ENCODE measurements at places on chromosomes 12 and 14.

DNA sequence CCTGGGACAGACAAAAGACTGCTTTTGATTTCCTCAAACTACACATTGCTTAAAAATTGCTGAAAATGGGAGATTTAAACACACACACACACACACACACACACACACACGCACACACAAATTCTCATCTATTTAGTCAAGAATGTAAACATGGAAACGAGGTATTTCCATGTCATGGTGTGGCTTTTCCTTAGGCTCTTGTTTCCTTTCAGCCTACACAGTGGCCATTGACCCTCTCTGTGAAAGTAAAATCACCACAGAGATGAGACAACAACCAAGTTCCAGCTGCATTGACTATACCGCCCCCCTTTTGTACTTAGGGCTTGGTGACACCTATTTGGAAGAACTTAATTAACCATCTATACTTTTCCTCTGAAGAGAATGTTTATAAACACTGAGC, 41.9 kb downstream of the TTC8 start:
- DNase-seq, result no peak

GRCh38 chr12:40253936-40254335, 29.1 kb downstream of the LRRK2 start:
- no peak for DNase-seq

DNA sequence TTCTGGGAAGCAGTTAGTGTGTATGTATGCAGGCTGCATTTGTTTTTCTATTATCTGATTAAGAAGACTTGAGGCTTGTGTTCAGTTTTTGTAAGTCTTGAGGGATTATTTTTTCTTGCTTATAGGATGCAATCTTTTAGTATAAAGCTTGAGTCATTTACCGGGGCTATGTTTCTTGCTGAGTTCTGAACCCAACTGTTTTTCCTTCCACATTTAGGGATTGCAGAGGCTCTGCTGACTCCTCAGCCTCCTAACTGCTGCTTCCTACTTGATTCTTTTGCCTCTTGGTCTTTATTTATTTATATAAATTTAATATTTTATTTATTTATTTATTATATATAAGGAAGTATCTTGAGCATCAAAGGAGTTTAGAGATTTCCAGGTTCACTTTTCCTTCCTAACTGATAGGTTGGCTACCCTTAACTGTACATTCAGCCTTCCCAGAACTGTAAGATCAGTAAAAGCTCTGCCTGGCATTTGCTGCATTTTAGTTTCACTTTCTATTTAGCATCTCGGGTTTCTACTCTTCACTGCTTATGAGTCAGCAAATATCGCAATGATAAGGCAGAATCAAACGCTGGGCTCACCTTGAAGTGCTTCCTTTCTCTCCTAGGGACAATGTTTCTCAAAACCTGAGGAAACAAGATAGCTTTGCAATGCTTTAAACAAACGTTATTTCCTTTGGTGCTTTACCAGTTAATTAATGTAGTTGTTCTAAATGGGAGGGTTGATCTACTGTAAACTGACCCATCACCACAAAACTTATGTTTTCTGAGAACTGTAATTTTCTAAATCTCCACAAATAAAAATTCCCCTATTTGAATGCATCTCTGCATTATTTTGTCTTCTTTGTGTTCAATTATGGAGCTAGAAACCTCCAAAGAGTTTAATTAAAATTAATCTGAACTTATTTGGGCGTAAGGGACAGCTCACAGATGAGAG, 1183.7 kb upstream of the TMEM132C start:
- no peak for DNase-seq

- no peak for DNase-seq
Measured at GRCh38 chr12:2297658-2298057, 244.9 kb downstream of the CACNA1C start.

GRCh38 chr14:77105145-77105939, 7.3 kb downstream of the CIPC start:
- no peak for DNase-seq

GRCh38 chr14:38197001-38197783, 10.5 kb upstream of the SSTR1 start:
- DNase-seq, result no peak

DNA sequence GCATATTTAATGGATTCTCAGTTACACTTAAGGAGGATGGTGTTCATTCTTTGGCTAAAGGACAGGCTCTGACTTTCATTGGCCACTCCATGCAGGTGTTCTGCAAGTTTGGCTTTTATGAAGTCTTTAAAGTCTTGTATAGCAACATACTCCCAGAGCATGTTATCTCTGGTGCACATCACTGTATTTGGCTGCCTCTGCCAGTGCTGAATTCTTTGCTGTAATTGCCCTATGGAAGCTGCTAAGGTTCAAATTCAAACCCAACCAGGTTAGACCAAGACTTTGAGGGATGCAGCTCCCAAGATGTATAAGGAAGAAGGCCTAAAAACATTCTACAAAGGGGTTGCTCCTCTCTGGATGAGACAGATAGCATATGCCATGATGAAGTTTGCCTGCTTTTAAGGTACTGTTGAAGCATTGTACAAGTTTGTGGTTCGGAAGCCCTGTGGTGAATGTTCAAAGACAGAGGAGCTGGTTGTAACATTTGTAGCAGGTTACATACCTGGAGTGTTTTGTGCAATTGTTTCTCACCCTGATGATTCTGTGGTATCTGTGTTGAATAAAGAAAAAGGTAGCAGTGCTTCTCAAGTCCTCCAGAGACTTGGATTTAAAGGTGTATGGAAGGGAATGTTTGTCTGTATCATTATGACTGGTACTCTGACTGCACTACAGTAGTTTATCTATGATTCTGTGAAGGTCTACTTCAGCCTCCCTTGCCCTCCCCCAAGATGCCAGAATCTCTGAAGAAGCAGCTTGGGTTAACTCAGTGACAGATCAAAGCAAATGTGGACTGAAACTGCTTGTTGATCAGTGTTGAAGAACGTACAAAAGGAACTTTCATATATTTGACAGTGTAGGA, 19.4 kb downstream of the TMEM116 start:
- no peak for DNase-seq

DNA sequence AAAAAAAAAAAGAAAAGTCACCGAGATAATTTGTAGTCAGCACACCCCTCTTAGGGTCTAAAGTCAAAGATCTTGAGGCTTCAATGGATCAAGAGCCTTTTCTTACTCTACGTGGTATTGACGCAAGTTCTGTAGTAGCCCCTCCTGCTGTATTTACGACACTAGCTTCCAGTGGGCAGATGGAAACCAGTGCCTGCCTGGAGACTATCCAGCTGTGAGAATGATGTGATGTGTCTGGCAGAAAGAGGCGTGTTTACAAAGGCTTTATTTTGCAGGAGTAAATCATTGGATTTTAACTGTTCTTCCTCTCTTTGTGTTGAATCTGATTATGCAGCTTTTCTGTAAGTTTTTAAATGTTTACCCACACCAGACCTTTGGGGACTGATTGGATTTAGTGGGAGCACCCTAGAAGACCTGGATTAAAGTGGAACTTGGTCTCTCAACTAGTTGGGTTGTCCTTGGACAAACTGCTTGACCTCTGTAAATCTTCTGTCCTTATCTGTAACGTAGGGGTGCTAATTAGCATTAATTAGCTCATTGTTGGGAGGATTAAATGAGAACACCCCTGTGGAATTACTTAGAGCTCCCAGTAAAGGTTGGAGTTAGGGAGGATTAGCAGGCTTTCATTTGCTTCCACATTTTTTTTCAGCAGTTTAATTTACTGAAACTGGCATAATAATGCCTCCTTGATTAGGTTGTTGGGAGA, 72.4 kb downstream of the RASSF3 start:
- no peak for DNase-seq

DNA sequence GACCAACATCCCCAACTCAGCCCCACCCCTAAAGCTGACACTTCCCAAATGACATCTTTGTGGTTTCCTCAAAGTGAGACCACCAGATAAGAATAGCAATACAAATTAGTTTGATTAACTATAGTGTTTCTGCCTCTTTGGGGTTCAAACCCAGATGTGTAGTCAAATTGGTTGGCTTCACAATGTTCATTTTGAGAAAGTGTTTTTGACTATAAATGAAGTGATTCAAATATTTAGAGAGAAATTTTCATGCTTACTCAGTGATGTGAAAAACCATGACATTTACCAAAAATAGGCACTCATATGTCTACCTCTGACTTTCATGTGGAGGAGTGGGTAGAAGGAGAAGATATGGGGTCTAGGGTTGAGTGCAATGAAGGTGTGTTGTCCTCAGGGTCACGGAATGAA, 218.4 kb downstream of the BCAT1 start:
- no peak for DNase-seq

DNA sequence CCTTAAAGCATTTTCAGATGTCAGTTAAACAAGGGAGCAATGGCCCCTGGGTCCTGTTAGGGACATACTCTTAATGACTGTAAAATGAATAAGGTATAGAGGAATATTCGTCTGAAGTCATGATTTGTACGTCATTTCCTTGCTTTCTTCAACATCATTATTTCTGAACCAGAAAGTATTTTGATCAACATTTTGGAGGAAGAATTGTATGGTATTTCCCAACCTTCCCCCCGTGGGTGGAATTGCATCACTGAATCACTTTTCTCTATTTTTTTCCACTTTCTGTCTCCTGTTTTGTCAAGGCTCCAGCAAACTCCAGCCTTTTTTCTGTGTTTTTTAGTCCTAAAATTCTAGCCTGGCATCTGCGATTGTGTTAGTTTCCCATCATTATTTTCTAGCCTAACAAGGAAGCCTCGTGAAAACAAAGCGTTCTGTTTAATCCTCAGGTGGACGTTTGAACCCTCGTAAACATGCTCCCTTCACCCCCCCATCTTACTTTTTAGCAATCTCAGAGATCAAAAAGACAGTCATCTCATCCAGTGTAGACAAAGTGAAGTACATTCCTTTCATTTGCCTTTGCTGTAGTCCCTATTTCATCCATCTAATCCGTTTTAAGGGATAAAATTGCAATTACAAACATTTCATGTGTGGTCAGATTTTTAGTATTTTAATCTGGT, 62.3 kb downstream of the ETV6 start:
- DNase-seq, result no peak

DNA sequence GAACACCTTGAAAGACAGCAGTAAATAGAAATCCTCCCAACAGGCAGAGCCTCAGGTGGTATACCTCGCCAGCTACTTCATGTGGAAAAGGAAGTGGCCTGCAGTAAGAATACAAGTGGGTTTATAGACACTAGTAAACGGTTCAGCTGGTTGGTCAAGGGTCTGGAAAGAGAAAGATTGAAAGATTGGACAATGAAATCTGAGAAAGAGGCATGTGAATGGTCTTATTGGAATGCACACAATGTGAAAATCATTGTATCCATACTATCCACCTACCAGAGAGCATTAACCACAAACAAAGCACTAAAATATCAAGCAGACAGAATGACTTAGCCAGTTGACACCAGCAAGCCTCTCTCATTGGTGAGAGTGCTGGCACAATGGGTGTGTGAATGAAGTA, 98.2 kb downstream of the SSPN start:
- DNase-seq, result no peak

DNA sequence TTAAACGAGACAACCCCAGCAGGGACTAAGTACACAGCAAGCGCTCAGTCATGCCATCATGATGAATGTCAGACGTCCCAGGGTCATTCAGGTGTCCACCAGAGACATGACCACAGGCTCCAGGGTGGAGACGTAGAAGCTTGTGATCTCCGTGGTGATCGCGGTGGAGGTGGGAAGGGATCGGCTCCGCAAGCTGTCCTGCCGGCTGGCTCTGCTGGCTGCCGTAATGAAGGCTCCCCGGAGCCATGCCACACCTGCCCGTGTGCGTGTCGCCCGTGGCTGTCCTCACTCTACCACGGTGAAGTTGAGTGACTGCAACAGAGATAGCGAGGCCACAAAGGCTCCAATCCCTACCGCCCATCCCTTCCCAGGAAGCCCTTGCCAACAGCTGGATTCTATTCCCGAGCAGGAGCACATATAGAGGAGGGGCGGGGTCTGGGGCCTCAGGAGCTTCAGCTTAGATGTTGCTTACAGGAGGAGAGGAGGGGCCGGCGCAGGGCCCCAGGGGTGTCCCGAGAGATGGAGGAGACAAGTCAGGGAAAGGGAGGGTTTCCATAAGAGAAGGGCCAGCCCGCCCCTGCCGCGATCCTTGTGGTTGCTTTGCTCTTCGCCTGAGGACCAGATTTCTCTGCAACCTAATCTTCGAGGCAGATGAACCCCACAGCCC, 332.6 kb upstream of the SFSWAP start:
- DNase-seq, result no peak

GRCh38 chr12:59847127-59847526, 251.3 kb downstream of the SLC16A7 start:
- no peak for DNase-seq

- DNase-seq, result no peak
Measured at GRCh38 chr14:72780751-72781150, 113.2 kb downstream of the DPF3 start.

DNA sequence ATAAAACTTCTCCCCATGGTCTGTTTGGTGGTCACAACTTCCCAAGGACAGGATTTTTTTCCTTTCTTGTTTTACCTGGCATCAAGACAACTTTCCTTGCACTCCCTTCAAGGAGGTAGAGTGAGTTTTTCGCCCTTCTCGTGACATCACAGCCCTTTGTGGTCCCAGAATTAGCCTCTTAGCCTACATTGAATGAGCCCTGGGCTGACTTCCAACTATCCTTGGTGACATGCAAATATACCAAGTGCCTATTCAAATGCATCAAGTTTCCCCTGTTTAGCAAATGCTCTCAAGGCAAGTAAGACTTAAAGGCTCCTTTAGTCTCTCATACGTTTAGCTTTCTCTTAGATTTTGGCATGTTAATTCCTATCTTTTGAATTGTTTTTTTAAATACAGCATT, 36.6 kb downstream of the TC2N start:
- no peak for DNase-seq

GRCh38 chr14:49961270-49962222, 68.7 kb downstream of the ARF6 start:
- no peak for DNase-seq

DNA sequence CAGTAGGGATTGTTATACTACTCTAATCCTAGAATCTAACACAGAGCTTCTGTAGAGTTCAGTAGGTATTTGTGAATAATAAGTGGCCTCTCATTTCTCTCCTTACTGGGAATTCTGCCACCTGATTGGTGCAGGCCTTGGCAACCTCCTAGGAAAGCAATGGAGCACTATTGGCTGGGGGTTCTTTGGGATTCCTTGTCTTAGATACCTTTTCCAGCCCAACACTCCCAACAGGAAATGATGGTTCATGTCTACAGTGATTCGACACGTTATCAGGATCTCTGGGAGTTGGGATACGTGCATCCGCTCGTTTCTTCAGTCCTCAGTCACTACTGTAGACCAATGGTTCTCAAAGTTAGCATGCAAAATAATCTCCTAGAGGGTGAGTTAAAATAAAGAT, 67.4 kb downstream of the ELK3 start:
- no peak for DNase-seq

- DNase-seq, result no peak
Measured at GRCh38 chr12:113650476-113650875, 178.8 kb upstream of the LHX5 start.

GRCh38 chr12:110846615-110847566, at the start of gene CCDC63:
TSS of gene CCDC63 (plus strand) at chr12:110846987. CDS start at chr12:110852955, 5,968 bp downstream.
- DNase-seq, result no peak

DNA sequence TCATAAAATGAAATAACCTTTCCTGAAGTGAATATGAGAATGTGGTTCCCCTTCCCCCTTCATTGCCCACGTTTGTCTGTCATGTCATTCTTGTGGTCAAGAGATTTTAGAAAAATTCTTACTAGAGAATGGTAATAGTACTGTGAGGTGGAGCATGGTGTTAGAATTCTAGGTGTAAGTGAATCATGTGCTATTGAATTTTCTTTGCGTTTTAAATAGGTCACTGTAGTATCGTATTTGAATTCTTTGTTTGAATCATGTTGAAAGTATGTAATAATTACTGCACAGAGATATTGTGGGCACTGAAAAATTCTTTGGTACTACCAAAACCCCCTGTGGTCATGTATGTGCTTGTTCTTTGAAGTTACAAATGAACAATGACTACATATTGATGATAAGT, 49.9 kb downstream of the FUT8 start:
- DNase-seq, result no peak

- no peak for DNase-seq
Measured at GRCh38 chr12:52119398-52120254, 40.1 kb downstream of the SMIM41 start.

Data from activated CD4-positive, CD25-positive, alpha-beta regulatory T cell treated with anti-CD3 and anti-CD28 coated beads, Interleukin-2, amount 50 U/mL, for 16 hours (primary cell).